H1 (cell line): ENCODE measurements at places on chromosomes 6 and 20.

GRCh38 chr20:34431168-34431567, 68.1 kb downstream of the ITCH start:
- H3K4me1 ChIP-seq = no peaks in the 10 kb centered on the region
- no peak overlapping the region for H3K27ac ChIP-seq
- DNase-seq = no peak
- H3K4me3 ChIP-seq = no peak overlapping the region
- peaks cover 4% of the 10 kb centered on the region for H3K36me3 ChIP-seq

- no peak for DNase-seq
- no peak overlapping the region for H3K27ac ChIP-seq
- H3K27me3 ChIP-seq = no peaks in the 10 kb centered on the region
- H3K4me3 ChIP-seq = no peak overlapping the region
- peaks cover 9% of the 10 kb centered on the region; the same call in 1 of the 2 replicates for H3K4me1 ChIP-seq
Measured at GRCh38 chr20:19658137-19658536, 99.9 kb upstream of the RIN2 start.

DNA sequence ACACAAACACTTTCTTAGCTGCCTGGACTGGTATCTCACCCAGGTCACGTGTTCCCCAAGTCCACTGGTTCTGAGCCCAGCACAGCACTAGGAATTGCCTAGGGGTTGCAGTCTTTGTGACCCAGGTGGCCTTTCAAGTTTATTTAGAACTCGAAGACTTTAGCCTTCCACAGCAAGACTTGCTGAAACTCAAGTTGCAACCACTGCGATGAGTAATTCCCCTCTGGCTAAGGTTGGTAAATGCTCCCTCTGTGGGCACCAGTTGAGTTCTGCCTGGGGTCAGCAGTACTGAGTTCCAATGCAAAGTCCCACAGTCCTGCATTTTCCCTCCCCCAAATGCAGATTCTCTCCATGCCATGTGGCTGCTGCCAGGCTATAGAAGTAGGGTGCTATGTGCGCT, 77.6 kb upstream of the MOCS1 start:
- no peaks in the 10 kb centered on the region for H3K27me3 ChIP-seq
- H3K4me3 ChIP-seq = no peak overlapping the region

DNA sequence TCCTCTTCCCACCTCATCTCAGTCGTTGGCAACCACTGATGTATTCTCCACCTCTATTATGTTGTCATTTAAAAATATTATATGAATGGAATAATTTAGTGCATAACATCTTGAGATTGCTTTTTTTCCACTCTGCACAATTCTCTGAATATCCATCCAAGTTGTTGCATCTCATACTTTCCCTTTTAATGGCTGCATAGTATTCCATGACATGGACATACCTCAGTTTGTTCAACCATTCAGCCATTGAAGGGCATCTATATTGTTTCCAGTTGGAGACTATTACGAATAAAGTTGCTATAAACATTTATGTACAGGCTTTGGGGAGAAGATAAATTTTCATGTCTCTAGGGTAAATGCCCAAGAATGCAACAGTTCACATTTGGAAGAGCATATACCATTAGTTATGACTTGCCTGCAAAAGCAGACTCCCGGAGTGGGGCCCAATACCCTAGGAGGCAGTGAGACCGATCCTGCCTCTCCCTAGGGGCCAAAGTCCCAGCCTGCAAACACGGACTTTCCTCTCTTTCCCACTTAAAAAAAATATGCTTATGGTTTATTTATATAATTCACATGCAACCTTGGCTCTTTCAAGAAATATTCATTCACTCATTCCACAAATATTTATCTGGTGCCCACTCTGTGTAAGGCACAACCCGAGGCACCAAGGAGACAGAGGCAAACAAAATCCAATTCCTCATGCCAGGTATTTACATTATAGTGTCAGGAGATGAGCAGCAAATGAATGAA, 227.0 kb upstream of the PMEPA1 start:
- H3K27ac ChIP-seq = no peak overlapping the region
- H3K27me3 ChIP-seq = no peaks in the 10 kb centered on the region
- no peak overlapping the region for H3K4me3 ChIP-seq
- DNase-seq = no peak
- 0 out of 2 replicates have a peak, but pooled peaks cover 4% of the 10 kb centered on the region for H3K4me1 ChIP-seq
- H3K36me3 ChIP-seq = no peaks in the 10 kb centered on the region

- DNase-seq = no peak
- 0 out of 2 replicates have a peak, but pooled peaks cover 3% of the 10 kb centered on the region for H3K36me3 ChIP-seq
- H3K4me3 ChIP-seq = no peak overlapping the region
- no peaks in the 10 kb centered on the region for H3K4me1 ChIP-seq
- H3K27me3 ChIP-seq = no peaks in the 10 kb centered on the region
- H3K27ac ChIP-seq = no peak overlapping the region; the same call in 1 of the 2 replicates
Measured at GRCh38 chr6:132003516-132004178, 52.5 kb upstream of the CCN2 start.

DNA sequence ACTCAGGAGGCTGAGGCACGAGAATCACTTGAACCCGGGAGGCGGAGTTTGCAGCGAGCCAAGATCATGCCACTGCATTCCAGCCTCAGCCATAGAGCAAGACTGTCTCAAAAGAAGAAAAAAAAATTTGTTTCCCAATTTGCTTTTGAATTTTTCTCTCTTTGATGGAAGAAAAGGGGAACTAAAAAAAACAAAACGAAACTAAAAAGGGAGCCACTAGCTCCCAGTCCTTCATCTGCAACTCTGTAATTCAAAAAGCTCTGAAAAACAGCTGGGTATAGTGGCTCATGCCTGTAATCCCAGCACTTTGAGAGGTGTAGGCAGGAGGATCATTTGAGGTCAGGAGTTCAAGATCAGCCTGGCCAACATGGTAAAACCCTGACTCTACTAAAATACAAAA, 9.5 kb downstream of the OVOL2 start:
- no peak overlapping the region for H3K4me3 ChIP-seq
- no peaks in the 10 kb centered on the region for H3K4me1 ChIP-seq
- no peak for DNase-seq
- H3K36me3 ChIP-seq = no peaks in the 10 kb centered on the region

GRCh38 chr6:128437685-128438084, 82.7 kb downstream of the PTPRK start:
- no peaks in the 10 kb centered on the region for H3K27me3 ChIP-seq
- H3K4me3 ChIP-seq = no peak overlapping the region
- no peaks in the 10 kb centered on the region for H3K36me3 ChIP-seq
- DNase-seq = no peak
- peaks cover 12% of the 10 kb centered on the region for H3K4me1 ChIP-seq

DNA sequence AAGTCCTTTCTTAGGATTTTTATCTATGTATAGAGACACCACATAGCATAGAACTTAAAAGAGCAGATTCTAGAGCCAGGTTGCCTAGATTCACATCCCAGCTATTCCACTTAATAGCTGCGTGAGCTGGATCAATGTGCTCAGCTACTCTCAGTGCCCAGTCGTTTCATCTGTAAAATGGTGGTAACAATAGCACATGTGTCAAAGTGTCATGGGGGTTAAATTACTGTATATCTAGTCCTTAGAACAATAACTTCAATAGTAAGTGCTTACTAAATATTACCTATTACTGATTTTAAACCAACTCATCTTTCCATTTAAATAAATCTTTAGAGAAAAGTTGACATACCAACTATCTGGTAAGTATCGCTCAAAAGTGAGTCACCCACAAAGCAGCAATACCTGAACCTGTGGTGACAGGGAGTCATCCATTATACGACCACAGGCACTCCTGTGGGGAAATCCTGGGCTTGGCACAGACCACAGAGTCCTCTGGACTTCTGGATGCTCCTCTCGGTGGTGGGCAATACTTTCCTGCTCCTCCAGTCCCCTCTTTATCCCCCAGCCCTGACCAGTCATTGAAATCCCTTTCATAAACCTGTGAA, 154.8 kb downstream of the PDSS2 start:
- no peaks in the 10 kb centered on the region for H3K36me3 ChIP-seq
- H3K27me3 ChIP-seq = no peaks in the 10 kb centered on the region
- no peak for DNase-seq
- no peak overlapping the region for H3K27ac ChIP-seq
- no peak overlapping the region for H3K4me3 ChIP-seq

GRCh38 chr6:170251776-170252571, 38.9 kb downstream of the DLL1 start:
- H3K4me3 ChIP-seq = no peak overlapping the region
- no peaks in the 10 kb centered on the region for H3K36me3 ChIP-seq
- H3K27me3 ChIP-seq = no peaks in the 10 kb centered on the region
- H3K27ac ChIP-seq = no peak overlapping the region
- no peak for DNase-seq

DNA sequence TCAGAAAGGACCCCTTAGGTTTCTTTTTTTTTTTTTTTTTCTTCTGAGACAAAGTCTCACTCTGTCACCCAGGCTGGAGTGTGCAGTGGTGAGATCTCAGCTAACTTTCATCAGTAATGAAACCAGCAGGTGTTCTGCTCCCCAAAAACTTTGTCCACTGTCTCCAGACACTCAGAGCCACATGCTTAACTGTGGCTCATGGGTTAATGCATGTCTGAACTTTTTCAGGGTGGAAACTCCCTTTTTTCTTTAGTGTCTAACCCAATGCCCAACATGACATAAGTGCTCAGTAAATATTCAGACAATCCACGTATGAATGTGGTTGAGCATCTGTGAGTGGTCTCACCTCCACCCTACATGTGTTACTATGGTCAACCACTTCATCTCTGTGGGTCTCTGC, 45.4 kb downstream of the MYB start:
- no peak overlapping the region for H3K4me3 ChIP-seq
- no peak overlapping the region for H3K27ac ChIP-seq
- H3K4me1 ChIP-seq = no peaks in the 10 kb centered on the region
- no peaks in the 10 kb centered on the region; the same call in 1 of the 2 replicates for H3K36me3 ChIP-seq
- DNase-seq = no peak

GRCh38 chr6:2630891-2631571, 119.7 kb downstream of the MYLK4 start:
- H3K27me3 ChIP-seq = peaks cover 11% of the 10 kb centered on the region; the same call in 1 of the 2 replicates
- DNase-seq = no peak
- H3K27ac ChIP-seq = no peak overlapping the region

DNA sequence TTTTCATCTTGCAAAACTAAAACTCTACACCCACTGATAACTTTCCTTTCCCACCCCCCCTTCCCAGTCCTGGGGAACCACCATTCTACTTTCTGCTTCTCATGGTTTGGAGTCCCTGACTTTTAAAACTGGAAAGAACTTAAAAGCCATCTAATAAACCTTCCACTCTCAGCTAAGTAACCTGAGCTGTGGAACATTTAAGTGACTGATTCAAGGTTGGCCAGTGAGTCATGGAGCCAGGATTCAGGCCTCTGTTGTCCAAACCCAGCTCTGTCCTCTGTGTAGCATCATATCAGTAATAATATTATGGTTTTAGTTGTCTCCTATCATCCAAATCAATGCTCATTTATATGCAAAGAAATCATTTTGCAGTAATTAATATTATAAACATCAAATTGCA, 176.0 kb upstream of the NT5E start:
- DNase-seq = no peak
- no peaks in the 10 kb centered on the region for H3K36me3 ChIP-seq
- H3K4me3 ChIP-seq = no peak overlapping the region
- no peaks in the 10 kb centered on the region for H3K27me3 ChIP-seq
- H3K4me1 ChIP-seq = no peaks in the 10 kb centered on the region
- no peak overlapping the region for H3K27ac ChIP-seq

GRCh38 chr20:14617123-14617522, 279.7 kb upstream of the FLRT3 start:
- no peak for DNase-seq
- H3K27ac ChIP-seq = no peak overlapping the region
- no peak overlapping the region for H3K4me3 ChIP-seq
- H3K27me3 ChIP-seq = no peaks in the 10 kb centered on the region
- no peaks in the 10 kb centered on the region for H3K36me3 ChIP-seq
- no peaks in the 10 kb centered on the region for H3K4me1 ChIP-seq

- H3K4me1 ChIP-seq = no peaks in the 10 kb centered on the region
- no peak overlapping the region for H3K4me3 ChIP-seq
- no peak for DNase-seq
Measured at GRCh38 chr20:10111139-10111958, 76.6 kb downstream of the ANKEF1 start.

DNA sequence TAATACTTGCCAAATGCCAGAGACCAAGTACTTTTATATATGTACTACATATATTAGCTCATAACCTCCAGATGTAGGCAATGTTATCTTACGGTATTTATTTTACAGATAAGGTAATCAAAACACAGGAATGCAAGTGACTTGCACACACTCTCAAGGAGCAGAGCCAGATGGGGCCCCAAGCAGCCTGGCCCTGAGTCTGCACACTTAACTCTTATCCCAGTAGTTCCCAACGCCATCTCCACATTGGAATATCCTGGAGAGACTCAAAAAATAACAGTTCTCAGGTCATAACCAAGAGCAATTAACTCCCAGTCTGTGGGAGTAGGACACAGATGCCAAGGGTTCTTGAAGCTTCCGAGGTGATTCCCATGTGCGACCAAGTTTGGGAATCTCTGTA, 398.7 kb downstream of the PHF3 start:
- no peak overlapping the region for H3K4me3 ChIP-seq
- no peaks in the 10 kb centered on the region for H3K4me1 ChIP-seq
- H3K36me3 ChIP-seq = no peaks in the 10 kb centered on the region
- H3K27ac ChIP-seq = no peak overlapping the region
- no peak for DNase-seq
- no peaks in the 10 kb centered on the region for H3K27me3 ChIP-seq

GRCh38 chr6:131769385-131770141, 38.3 kb upstream of the ENPP1 start:
- H3K36me3 ChIP-seq = no peaks in the 10 kb centered on the region
- DNase-seq = no peak
- no peak overlapping the region for H3K27ac ChIP-seq
- H3K4me3 ChIP-seq = no peak overlapping the region
- peaks cover 4% of the 10 kb centered on the region; the same call in 1 of the 2 replicates for H3K4me1 ChIP-seq
- no peaks in the 10 kb centered on the region for H3K27me3 ChIP-seq

GRCh38 chr20:57794600-57795341, 85.0 kb upstream of the PMEPA1 start:
- no peak overlapping the region for H3K27ac ChIP-seq
- no peaks in the 10 kb centered on the region for H3K27me3 ChIP-seq
- H3K4me1 ChIP-seq = no peaks in the 10 kb centered on the region
- H3K36me3 ChIP-seq = no peaks in the 10 kb centered on the region
- no peak overlapping the region for H3K4me3 ChIP-seq

- no peaks in the 10 kb centered on the region for H3K4me1 ChIP-seq
- H3K27me3 ChIP-seq = no peaks in the 10 kb centered on the region
- no peaks in the 10 kb centered on the region for H3K36me3 ChIP-seq
- H3K27ac ChIP-seq = no peak overlapping the region
- H3K4me3 ChIP-seq = no peak overlapping the region
Measured at GRCh38 chr6:129759796-129760605, 50.0 kb upstream of the ARHGAP18 start.

GRCh38 chr6:44297063-44298038, 15.8 kb downstream of the AARS2 start:
- peaks cover 8% of the 10 kb centered on the region for H3K36me3 ChIP-seq
- DNase-seq = no peak
- peaks cover 5% of the 10 kb centered on the region for H3K4me1 ChIP-seq

DNA sequence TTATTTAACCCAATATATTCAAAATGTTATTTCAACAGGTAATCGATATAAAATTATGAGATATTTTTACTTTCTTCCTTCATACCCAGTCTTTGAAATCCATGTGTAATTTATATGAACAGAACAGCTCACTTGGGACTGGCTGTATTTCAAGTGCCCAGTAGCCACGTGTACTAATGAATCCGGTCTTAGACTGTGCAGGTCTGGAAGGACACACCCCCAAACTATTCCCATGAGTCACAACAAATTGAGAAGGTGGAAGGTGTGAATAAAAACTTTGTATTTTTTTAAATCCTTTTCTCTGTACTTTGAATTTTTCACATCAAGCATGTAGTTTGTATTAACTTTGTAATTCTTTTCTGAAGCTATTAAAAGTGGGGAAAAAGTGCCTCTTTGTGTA, 2.8 kb downstream of the UNC5CL start:
- no peak for DNase-seq
- H3K27me3 ChIP-seq = no peaks in the 10 kb centered on the region
- H3K4me1 ChIP-seq = no peaks in the 10 kb centered on the region
- H3K4me3 ChIP-seq = no peak overlapping the region
